ENCODE measurements at places on chromosomes 7 and 10.

DNA sequence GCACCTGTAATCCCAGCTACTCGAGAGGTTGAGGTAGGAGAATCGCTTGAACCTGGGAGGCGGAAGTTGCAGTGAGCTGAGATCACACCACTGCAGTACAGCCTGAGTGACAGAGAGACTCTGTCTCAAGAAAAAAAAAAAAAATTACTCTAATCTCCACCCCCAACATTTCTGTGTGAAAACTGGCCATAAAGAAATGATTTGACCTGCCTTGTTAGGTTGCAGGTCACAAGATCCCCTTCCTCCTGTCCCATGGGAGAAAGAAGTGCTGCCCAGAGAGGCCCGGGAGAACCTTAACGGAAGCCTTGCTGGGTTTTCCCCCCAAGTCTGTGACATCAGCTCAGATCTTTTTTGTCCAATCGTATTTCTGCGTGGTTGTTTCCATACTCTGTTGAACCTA lies 8.7 kb upstream of the CALHM1 start:
- DNase-seq, result no peak

DNA sequence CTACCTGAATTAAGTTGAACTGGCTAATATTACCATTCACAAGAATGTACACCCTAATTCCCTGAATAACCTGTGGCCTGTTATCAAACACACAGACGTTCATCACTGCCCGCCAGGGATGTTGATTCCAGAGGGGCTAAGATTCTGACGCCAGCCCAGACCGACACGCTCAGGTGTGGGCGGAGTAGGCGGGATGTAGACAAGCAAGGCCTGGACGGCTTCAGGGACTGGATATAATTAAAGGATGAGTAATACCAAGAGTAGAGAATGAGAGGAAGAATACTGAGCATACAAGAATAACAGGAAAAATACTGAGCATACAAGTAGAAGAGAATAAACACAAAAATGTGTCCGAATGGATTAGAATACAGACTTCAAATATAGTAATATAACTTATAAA lies 29.0 kb downstream of the CUBN start:
- no peak for DNase-seq

- DNase-seq, result no peak
Measured at GRCh38 chr10:106571192-106571946, 593.1 kb downstream of the SORCS1 start.

- no peak for DNase-seq
Measured at GRCh38 chr10:68235111-68235510, 3.2 kb upstream of the ATOH7 start.
